Renal pelvis (tissue), 12 donors: ENCODE measurements at places on chromosomes 7 and 10. TPM values are rescaled to one million over a fixed set of nuclear protein-coding genes. Genes with fewer than 3 reads are reported as not detected.
A peak's percentile ranks its signal among the peaks of the same experiment; 100 is the strongest.

DNA sequence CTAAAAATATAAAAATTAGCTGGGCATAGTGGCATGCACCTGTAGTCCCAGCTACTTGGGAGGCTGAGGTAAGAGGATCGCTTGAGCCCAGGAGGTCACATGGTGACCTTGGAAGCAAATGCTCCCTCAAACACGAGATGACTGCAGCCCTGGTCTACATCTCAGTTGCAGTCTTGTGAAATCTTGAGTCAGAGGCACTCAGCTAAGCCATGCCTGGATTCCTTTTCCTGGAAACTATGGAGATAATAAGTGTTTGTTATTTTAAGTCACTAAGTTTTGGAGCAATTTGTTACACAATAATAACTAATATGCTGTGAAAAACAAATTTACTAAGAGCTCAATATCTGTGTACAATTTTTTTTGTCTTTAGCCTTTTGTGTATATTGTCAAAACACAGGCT is 284.3 kb upstream of the KAT6B start:
- no peak for DNase-seq

- no peak for DNase-seq
These were observed 855.0 kb downstream of the REEP3 start for GRCh38 chr10:64376167-64376566.

- no peak for DNase-seq
These were observed 259.7 kb downstream of the PAXIP1 start for GRCh38 chr7:154743206-154743605.

DNA sequence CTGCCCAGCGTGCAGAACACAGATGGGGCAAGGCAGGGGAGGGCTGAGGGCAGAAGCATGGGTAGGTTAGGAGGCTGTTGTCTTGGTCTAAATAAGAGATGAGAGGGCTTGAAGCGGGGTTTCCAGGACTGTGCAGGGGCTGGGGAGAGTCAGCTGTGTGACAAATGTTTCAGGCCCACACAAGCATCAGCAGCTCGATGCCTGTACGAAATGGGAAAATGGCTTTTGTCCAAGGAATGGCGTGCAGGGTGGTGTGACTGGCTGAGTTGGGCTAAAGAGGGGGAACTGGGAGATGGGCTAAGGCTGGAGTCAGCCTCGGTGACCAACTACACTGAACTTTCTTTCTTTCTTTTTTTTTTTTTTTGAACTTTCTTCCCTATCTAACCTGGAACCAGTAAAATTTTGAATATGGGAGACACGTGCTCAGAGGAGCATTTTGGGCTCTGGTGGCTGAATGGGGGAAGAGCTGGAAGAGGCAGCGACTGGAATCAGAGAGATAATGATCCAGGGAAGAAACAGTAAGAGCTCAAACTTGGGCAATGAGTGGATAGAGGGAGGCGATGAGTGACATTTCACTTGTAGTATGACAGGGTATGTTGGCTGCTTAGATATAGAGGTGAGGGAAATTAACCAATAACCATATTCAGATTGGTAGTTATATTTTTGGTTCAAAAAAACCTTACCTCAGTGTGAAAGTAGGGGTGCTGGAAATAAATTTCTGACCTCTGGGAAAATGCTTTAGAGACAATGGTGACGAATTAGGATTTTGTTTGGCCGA is 10.2 kb upstream of the EPHA1 start:
- DNase-seq: no peak

- DNase-seq: no peak
These were observed 13.1 kb downstream of the PLCE1 start for GRCh38 chr10:94006591-94007550.

DNA sequence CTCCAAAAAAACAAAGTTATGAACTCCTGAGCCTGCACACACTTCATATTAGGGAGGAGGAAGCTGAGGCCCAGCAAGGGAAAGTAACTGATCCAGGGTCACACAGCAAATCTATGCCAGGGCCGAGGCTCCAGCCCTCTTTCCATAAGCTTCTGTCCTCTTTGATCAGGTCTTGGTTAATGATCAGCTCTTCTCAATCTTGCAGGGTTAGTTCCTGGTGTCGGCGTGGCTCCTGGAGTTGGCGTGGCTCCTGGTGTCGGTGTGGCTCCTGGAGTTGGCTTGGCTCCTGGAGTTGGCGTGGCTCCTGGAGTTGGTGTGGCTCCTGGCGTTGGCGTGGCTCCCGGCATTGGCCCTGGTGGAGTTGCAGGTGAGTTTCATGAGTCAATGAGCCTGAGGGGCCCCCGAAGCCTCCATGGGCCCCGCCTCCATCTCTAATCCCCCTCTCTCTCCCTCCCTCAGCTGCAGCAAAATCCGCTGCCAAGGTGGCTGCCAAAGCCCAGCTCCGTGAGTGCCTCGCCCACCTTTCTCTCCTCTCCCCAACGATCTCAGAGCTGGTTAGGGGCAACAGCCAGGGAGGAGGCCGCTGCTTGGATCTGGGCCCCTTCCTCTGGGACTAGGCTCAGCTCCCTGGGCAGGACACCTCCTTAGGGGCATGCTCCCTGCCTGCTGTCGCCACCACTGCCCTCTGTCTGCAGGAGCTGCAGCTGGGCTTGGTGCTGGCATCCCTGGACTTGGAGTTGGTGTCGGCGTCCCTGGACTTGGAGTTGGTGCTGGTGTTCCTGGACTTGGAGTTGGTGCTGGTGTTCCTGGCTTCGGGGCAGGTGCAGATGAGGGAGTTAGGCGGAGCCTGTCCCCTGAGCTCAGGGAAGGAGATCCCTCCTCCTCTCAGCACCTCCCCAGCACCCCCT is 23.7 kb upstream of the LIMK1 start:
- DNase-seq: no peak

GRCh38 chr10:99941942-99942820 is 67.6 kb downstream of the DNMBP start:
- peak; percentile 42 for DNase-seq

DNA sequence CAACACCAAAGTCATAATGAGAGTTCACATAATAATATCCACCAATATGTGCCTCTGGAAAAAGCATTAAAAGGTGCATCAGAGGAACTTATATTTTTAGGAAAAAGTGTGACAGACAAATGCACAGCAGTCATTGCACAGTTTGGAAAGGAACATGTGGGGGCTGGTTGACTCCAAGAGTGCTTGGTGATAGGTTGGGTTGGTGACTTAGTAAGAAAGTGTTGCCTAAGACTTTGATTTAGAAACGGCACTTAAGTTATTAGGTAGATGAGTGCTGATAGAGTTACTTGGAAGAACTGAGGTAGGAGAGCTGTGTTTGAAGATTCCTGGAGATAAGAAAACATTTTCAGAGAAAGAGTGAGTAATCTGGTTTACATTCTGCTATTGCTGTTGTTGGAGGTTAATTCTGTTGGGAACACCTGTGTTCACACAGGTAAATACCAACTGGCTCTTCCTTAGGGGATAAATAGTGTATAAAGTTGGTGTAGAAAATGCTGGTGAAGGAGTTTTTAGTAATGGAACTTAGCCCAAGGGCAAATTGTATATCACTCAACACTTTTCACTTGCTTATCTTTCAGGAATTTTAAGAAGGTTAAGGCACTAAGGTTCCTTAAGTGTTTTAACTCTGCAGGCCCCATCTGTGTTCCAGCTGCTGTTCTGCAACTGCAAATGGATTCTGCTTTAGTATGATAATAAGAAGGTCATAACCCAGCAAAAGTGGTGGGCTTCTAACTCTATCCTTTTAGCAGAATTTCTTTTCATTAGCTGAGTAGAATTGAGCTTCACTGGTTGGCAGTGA is 196.1 kb downstream of the NSUN6 start:
- no peak for DNase-seq

DNA sequence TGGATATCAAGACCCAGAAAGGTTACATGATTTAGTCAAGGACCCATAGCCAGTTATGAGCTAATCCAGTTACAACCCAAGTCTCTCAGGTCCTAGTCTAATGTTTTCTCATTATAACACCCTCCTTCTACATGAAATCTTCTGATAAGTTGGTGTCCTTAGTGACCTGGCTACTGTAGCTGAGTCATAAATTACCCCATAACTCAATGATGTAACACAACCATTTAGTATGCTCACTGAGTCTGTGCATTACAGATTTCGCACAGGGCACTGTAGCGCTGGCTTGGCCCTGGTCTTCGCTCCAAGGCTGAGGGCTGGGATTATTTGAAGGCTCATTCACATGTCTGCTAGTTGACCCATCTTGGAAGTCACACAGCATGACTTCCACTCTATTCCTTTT is 36.0 kb upstream of the GLCCI1 start:
- DNase-seq: no peak

DNA sequence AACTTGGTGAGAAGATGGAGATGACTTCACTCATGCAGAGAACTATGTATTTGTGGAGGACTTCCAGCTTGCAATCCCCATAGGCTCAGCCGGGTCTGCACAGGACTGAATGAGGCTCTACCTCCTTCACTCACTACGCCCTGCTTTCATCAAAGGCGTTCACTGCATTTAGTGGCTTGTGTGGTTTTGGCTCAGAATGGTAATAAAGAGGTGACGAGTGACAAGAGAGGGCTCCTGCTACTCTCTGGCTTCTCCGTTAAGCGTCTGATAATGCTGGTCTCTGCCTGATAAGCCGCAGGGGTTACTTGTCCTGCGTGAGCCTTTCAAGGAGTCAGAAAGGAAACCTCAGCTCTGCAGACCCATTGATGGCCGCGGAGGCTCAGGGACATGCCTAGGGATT is 343.4 kb downstream of the PRPF18 start:
- DNase-seq: no peak

DNA sequence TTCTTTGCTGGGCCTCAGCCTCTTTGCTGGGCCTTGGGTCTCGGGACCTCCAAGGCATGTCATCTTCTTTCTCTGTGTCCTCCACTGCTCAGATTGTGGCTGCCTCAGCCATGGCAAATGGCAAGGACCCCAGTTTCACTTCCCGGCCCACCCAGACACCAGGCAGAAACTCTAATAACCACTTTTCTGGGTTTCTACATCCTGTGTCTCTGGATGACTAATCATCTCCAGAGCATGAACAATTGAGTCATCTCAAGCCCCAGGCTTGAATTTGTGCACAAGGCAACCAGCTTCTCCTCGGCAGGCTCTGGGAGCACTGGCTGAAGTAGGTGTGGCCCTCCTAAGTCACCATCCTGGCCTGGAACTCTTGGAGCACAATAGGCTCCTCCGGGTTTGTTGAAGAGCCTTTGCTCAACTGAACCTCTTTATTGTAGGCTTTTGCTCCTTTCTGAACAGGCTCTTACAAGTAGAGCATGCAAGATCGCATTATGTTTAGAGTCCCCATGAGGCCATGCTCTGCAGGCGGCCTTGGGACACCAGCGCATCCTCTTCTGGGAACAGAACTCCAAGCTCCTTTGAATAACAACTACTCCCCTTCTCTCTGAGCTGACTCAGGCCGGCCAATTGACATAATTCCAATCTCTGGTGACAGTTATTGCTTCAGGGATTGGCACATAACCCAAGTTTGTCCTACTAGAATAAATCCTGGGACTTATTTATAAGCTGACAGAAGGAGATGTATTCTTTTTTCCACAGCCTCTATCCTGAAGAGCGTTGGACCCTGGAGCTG is 218.1 kb downstream of the WDR11 start:
- no peak for DNase-seq

- peak; percentile 29 for DNase-seq
These were observed 895 bp upstream of the ZNF804B start for GRCh38 chr7:88758381-88759229.

DNA sequence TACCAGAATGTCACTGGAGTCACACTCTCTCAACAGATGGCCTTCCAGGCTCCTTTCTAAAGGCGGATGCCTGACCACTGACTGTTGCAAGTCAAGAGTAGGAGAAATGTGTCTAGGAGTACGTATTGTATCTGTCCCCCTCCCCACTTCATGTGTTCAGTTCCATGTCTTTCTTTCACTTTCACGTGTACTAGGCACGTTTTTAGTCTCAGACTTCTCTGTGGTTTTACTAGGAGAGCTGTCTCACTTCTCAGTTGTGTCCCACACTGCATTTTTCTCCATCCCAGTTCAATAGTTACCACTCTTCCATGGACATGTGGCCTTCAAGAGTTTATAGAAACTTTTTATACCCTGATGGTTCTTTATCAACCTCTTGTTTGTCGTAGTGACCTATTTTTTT is 893.0 kb downstream of the NRG3 start:
- no peak for DNase-seq

DNA sequence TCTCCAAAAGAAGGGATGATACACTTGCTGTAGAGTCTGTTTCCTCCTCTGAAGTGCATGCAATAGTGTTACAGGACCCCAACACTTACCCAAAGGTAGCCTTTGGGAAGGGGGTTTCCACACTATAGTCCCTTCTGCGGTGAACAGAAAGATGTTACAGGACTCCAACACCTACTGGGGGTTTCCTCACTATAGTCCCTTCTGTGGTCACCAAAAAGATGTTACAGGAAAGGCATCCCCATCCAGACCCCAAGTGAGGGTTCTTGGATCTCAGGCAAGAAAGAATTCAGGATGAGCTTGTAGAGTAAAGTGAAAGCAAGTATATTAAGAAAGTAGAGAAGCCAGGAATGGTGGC is 69.2 kb upstream of the PIK3CG start:
- DNase-seq: no peak

- no peak for DNase-seq
These were observed 41.8 kb downstream of the FGFR2 start for GRCh38 chr10:121556455-121556854.

DNA sequence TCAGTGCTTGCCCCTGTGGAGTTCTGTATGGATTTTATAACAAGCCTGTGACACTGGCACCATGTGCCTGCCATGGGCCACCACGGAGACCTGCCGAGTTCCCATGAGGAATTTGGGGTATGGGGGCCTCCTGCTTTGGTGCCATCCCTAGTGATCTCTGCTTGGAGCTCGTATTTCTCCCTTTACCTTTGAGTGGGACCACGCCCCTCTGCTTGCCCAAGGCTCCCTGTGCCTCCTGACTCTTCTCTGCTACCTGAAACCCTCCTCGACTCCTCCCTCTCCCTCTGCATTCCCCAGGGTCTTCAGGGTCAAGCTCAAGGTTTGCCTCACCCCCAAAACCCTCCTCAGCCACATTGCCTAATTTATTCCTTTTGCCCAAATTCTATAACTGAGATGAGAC is 225.0 kb downstream of the BUB3 start:
- DNase-seq: no peak

DNA sequence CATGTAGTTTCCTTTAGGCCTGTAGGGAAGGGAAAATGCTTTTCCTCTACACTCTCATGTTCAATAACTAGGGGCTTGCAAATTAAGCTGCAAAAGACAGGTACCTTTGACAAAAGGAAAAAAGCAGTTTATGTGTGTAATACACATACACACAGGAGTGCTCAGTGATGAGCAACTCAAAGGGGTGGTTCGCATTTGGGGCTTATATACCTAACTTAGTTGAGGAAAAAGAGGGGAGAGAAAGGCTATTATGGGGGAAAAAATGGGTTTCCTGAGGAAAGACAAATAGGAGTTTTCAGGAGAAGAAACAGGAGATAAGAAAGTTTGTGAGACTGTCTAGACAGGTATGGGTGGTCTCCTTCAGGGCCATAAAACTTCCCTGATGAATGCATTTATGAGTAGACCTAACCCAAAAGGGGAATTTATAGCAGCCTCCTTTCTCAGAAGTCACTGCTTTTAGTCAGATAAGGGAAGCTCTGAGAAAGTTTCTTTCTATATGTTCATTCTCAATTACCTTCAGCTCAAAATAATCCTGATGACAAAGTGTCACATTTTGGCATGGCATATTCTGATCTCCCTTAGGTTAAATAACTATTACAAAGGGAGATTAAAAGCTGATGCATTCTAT is 55.2 kb upstream of the EZH2 start:
- no peak for DNase-seq

Gene AMZ1
- polyA plus RNA-seq: 0.21 TPM

Gene PRF1
- 0.45 TPM for polyA plus RNA-seq

Gene NKX2-3
- polyA plus RNA-seq: not detected

Gene TMEM213
- polyA plus RNA-seq: 45.9 TPM

Gene CAV2
- polyA plus RNA-seq: 25.8 TPM

Gene RBM20
- 8.3 TPM for polyA plus RNA-seq

Gene PUS7
- 16.5 TPM for polyA plus RNA-seq
